Stimulated activated CD4-positive, alpha-beta T cell treated with anti-CD3 and anti-CD28 coated beads, Interleukin-12 subunit alpha, Interleukin-12 subunit beta, amount 100 ng/mL, for 4 hours (primary cell): ENCODE measurements at places on chromosomes 7 and 10.

DNA sequence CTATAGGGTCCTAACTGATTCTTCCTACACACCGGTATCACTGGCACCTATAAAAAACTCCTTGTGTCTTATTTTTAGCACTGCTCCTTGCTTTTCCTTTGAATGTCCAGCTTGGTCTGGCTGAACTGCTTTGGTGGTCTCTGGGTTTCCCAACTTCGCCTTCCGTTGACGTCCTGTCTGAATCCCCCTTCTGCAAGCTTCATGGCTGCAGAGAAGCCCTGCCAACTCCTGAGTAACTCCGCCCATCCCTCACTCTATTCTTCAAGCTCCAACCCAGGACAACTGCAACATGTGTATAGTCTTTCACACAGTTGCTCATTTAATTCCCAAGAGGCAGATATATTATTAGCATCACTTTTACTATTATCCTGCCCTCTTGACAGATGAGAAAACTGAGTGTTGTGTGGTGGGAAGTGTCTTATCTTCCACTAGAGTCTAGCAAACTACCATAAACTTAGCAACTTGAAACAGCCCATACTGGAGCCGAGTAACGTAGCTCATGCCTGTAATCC lies 40.9 kb downstream of the MTURN start:
- DNase-seq: no peak

- DNase-seq: no peak
Observed at GRCh38 chr10:121296378-121296777, 301.9 kb downstream of the FGFR2 start.

DNA sequence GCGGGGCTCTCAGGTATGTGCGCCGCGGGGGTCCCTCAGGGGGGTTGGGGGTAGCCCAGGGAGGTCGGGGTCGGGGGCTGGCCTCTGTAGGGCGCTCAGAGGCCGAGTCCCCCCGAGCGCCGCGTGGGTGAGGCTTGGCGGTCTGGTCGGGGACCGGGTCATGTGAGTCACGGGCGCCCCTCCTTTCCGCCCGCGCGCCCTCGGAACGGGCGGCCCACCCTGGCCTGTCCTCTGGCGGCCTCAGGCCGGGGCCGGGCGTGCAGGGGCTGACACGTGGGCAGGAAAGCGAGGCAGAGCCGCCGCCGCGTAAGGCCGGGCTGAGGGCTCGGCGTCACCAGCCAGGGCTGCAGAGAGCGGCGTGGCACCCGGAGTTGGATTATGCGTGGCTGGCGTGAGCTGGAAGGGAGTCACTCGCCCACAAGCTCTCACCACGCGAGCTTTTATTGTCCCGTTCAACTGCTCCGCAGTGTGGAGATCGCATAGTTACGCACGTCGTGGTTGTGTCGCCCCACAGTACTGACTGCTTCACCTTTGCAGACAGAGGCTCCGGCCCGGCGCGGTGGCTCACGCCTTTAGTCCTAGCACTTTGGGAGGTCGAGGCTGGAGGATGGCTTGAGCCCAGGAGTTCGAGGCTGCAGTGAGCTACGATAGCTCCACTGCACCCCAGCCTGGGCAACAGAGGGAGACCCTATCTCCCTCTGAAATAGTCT lies 385 bp downstream of the SHLD2 start:
- peak; percentile 70 for DNase-seq

DNA sequence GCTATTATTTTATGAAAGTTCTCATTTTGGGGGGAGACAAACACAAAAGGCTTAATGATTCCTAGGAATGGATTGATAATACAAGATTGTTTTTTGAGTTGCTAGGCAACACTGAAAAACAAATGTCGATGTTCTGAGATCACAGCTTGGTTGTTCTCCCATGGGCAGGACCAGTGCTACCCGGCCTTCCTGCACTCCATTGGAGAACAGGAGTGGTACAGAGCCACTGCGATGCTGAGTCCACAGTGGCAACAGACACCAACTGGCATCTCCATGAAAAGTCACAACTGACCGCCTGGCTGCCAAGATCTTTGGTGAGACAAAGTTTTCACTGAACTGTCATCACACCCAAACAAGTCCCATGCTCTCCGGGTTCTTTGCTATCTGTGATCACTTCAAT lies 68.9 kb upstream of the NMT2 start:
- DNase-seq: no peak

- DNase-seq: no peak
Observed at GRCh38 chr10:29621161-29621560, 13.6 kb downstream of the SVIL start.

- DNase-seq: no peak
Observed at GRCh38 chr10:85734791-85735190, 631.8 kb downstream of the GRID1 start.

GRCh38 chr7:114405427-114405826 lies 9.2 kb upstream of the FOXP2 start:
- no peak for DNase-seq

- DNase-seq: no peak
Observed at GRCh38 chr7:79692015-79692414, 238.5 kb upstream of the MAGI2 start.
